Activated CD4-positive, alpha-beta T cell treated with anti-CD3 and anti-CD28 coated beads, Interleukin-2, amount 50 U/mL, for 16 hours (primary cell): ENCODE measurements at places on chromosomes 2 and 18.
A peak's percentile ranks its signal among the peaks of the same experiment; 100 is the strongest.

DNA sequence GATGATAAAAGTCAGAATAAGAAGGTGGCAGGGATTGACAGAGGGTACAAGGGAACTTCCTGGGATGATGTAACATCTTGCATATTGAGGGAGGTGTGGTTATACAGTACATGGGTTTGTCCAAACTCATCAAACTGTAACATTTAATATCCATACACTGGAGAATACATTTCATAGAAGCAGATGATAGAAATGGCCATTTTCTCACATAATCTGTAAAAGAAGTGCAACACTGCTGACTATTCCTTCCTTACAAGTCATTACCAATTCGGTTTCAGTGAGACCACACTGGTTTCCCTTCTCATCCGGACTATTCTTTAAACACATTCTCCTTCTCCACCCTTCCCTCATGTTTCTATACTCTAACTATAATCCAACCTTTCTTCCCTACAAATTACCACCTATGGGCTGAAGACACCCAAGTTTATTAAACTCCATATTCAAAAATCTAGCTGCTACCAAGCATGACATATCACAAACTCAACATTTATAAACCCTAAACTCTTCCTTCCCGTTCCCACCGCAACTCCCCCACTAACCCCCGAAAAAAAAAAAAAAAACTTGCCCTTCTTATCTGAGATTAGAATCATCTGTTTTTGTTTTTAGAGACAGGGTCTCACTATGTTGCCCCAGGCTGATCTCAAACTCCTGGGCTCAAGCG lies 1.6 kb downstream of the COX7A2L start:
- peak; percentile 47 for DNase-seq

GRCh38 chr2:65456064-65456463 lies 23.7 kb upstream of the SPRED2 start:
- DNase-seq: no peak

DNA sequence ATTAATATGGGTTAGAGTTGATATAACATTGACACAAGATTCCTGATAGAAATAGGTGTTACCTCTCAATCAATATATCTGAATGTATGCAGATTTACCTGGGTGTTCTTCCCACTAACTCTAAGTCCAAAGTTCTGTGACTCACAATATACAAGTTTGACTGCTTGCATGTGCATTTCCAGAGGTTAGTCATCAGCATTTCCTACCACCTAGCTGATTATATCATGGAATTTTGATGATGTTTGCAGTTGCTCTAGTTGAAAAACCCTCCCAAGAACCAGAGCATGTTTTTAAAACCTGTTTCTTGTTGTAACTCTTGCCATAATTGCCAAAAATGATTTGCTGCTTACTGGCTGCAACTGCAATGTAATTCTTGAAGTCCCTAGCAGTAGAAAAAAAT lies 15.0 kb upstream of the DSG1 start:
- no peak for DNase-seq

- no peak for DNase-seq
Observed at GRCh38 chr2:26492749-26493515, 15.0 kb upstream of the OTOF start.

DNA sequence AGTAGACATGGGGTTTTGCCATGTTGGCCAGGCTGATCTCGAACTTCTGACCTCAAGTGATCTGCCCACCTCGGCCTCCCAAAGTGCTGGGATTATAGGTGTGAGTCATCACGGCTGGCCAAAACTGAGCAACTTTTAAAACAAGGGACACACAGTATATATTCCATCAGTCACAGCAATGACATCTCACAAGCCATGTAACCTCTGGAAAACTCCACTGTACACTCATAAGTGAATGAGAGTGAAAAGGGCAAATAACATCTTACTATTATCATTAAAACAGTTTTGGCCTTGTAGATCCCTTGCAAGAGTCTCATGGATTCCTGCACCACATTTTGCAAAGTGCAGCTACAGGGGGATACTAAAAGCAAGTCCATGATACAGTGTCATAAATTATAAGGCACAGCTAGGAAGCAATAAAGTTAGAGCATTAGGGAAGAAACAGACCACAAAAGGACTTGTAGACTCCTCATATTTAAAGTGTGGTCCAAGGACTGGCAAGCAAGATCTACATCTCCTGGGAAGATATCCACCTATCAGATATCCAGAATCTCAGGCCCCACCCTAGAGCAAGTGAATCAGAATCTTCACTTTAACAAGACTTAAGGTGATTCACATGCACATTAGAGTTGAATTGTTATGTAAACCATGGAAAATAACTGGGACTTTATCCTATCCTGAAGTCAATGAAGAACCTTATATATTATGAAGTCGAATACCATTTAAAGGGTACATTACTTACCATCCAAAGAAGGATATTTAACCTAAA lies 5.7 kb downstream of the SMC6 start:
- no peak for DNase-seq

- no peak for DNase-seq
Observed at GRCh38 chr2:158091647-158092046, 10.0 kb upstream of the UPP2 start.

DNA sequence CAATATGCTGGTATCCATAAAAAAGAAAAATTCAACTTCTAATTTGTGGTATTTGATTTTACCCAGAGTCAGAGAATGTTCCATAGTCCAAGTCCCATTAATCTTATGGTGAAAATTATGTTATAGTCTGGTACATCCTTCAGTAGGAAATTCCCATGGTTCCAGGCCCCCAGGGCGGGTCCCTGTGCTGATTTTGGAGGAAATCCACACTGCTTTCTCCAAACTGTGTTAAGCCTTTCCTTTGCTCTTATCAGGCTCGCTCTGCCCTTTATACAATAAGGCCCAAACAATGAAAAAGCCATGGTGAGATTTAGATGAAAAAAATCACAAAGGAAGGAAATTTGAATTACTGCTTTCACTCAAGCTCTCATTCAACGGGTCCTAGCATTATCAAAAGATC lies 46.8 kb upstream of the DARS1 start:
- DNase-seq: no peak

- no peak for DNase-seq
Observed at GRCh38 chr2:98087447-98088020, 567 bp downstream of the VWA3B start.

DNA sequence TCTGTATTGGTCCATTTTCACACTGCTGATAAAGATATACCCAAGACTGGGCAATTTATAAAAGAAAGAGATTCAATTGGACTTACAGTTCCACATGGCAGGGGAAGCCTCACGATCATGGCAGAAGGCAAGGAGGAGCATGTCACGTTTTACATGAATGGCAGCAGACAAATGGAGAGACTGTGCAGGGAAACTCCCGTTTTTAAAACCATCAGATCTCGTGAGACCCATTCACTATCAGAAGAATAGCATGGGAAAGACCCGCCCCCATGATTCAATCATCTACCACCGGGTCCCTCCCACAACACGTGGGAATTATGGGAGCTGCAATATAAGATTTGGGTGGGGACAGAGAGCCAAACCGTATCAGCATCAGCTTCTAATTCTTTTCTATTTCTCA lies 217.0 kb downstream of the ANAPC1 start:
- DNase-seq: no peak

DNA sequence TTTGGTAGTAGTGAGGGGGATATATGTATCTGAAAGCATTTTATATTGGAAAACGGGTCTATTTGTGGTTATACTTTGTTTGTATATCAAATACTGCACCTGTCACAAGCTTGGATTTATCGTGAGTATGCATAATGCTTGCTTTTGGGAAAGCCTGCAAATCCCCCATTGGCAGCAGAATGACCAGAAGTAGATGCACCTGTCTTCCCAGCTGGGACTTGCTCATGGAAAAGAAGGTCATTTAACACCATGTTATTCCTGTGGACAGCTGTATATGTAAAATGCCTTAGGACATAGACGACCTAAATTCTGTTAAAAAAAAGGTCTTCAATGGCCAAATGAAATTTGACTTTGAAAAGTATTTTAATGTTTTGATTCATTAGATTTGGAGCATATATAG lies 599.4 kb downstream of the XIRP2 start:
- DNase-seq: no peak

DNA sequence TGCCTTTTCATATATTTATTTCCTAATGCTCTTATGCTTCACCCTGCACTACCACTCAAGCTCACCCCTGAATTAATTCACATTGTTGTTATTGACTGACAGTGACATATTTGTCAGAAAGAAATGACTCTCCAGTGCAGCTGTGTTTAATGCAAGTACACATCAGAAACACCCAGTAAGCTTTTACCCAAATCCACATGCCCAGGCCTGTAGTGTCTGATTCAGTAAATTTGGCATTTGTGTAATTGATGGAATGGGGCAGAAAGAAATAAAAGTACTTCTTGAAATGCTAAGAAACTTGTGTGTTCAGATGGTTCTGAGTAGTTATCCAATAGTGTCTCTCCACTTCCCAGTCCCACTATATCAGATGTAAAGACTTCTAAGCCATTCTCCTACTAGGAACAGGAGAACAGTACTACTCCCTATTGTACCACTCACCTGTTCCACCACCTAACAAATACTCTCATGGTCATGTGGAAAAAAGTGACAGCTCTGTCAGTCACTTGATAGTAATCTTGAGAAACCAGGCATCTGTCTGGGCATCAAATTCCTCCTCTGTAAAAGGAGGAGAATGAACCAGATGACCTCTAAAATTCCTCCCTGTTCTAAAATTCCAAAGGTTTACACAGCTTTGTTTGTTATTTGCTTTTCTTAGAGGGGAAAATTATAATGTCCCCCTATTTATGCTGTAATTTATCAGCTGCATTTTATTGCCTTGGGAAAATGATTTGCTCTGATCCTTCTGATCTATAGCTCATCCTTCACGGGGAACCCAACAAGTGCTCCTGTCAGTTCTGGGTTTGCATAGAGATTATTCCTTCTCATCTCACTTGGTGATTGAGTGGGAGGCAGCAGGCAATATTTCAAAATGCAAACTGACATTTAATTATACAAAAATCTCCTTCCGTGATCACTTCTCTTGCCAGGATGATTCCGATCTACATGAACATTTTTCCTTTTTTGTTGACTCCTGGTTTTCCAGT lies 70.9 kb downstream of the ZNF385B start:
- DNase-seq: no peak

GRCh38 chr18:46718501-46719341 lies 38.1 kb downstream of the ST8SIA5 start:
- DNase-seq: no peak

DNA sequence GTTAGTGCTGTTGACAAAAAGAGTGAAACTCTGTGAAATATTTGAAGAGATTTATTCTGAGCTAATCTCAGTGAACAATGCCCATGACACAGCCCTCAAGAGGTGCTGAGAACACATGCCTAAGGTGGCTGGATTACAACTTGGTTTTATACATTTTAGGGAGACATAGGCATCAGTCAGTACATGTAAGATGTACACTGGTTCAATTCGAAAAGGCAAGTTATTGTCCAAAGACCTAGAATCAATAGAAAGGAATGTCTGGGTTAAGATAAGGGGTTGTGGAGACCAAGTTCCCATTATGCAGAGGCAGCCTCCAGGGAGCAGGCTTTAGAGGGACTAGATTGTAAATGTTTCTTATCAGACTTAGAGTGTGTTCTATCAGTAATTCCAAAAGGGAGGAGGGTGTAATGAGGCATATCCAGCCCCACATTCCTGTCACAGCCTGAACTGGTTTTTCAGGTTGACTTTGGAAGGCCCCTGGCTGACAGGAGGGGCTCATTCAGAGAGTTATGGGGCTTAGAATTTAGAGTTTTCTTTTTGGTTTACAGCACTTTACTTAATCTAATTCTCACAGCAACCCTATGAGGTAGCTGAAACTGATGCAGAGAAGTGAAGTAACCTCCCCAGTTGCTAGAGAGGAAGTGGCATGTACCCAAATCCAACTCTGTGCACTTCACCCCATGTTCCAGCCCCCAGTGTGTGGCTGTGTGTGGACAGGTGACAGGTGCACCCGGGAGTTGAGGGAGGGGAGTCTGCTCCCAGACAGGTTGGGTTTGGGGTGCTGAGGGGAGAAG lies 28.3 kb upstream of the ASAP2 start:
- DNase-seq: no peak

- DNase-seq: no peak
Observed at GRCh38 chr18:7596147-7596546, 29.0 kb downstream of the PTPRM start.

- DNase-seq: no peak
Observed at GRCh38 chr2:217638031-217638430, 364.8 kb downstream of the TNS1 start.

GRCh38 chr2:44441200-44441599 lies 79.5 kb downstream of the CAMKMT start:
- DNase-seq: no peak

- DNase-seq: no peak
Observed at GRCh38 chr2:189408294-189408693, 33.0 kb upstream of the WDR75 start.

DNA sequence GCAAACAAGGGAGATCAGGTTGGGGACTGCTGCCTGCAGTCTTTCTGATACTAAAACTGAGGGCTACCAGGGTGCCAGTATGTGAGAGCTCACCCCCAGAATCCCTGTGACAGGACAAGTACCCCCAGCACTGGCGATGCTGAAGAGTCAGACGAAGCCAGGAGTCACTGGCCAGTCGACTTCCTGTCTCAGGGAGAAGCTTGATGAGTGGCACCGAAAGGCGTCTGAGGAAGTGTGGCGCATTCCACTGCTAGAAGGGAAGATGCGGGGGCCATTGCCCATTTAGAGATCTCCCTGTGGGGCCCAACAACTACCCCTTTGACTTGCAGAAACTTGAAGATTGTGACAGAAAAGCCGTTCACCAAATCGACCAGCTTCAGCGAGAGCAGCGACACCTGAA lies 22.0 kb downstream of the MXD1 start:
- no peak for DNase-seq

GRCh38 chr2:33077844-33078243 lies 131.1 kb downstream of the LTBP1 start:
- DNase-seq: peak; percentile 31

DNA sequence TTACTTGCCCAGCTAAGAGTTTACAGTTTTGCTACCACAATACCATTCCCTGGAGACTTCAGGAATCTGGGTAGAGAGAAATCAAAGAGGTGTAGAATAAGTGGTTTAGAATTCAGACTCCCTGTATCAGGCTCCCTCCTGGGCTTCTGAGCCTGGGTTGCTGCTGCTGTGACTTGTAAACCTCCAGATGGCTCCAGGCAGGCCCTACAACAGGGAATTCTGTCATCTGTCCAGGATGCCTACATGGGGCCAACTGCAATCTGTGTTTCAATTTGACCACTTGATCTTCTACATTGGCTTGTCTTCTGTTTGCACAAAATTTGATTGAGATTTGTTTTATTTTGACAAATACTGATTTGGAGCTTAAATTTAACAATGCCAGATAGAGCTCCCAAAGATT lies 183.9 kb downstream of the RAD51AP2 start:
- DNase-seq: no peak

- DNase-seq: no peak
Observed at GRCh38 chr2:69100220-69100723, 87.3 kb downstream of the ANTXR1 start.

DNA sequence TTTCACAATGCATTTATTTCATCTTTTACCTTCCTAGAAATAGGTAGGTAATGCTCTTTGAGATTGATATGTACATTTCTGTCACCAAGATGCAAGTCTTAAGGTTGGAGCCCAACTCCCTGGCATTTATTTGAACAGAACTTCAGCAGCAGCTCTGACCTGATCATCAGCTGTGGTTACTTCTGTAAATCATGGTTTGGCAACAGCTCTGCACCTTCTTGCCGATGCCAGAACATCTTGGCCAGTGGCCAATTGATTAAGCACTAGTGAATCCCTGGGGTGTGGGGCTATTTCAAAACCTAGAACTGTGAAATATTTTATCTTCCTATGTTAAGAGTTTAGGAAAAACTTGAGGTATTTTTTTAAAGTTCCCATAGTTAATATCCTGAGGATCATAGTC lies 124.8 kb upstream of the NYAP2 start:
- no peak for DNase-seq

GRCh38 chr2:65545837-65546805 lies 113.7 kb upstream of the SPRED2 start:
- DNase-seq: no peak

- no peak for DNase-seq
Observed at GRCh38 chr2:98140210-98140609, 53.2 kb downstream of the VWA3B start.
